ENCODE measurements at places on chromosomes 5 and 9.

- DNase-seq = no peak
Measured at GRCh38 chr5:91312698-91313097, 70.4 kb downstream of the ARRDC3 start.

DNA sequence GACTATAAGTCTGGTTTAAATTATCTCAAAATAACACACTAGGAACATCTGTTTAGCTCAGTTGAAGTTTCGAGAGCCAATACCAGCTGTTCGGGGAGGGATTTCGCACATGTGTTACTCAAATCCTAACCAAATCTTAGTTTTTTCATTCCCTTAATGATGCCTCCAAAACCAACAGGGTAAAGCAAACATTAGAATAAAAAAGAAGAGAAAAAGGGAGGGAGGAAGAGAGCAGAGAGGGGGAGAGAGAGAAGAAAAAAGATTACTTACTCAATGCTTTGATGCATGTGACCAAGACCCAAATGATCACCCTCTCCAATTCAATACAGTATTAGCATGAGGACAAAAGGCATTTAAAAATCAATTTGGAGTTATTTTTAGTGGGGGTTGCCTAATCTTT is 86.0 kb upstream of the NR5A1 start:
- DNase-seq = no peak

GRCh38 chr5:107743373-107744000 is 72.8 kb upstream of the EFNA5 start:
- no peak for DNase-seq

DNA sequence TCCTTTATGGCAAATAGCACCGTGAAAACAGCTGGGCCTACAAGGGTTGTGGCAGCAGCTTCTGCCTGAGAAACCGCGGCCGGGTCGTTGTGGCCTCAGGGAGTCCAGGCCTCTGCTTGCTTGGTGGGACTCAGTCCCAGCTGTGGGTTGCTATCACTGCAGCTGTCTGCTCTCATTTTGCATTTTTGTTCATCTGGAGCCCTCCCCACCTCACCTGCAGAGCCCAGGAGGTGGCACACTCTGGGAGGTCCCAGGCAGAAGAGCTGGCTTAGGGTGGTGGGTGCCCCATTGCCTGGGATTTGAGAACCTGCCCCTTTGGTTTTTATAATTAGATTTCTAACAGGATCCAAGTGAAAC is 138.4 kb downstream of the GADD45G start:
- no peak for DNase-seq

- DNase-seq = peak; percentile 17
Measured at GRCh38 chr9:98081477-98082219, 25.1 kb downstream of the NANS start.

DNA sequence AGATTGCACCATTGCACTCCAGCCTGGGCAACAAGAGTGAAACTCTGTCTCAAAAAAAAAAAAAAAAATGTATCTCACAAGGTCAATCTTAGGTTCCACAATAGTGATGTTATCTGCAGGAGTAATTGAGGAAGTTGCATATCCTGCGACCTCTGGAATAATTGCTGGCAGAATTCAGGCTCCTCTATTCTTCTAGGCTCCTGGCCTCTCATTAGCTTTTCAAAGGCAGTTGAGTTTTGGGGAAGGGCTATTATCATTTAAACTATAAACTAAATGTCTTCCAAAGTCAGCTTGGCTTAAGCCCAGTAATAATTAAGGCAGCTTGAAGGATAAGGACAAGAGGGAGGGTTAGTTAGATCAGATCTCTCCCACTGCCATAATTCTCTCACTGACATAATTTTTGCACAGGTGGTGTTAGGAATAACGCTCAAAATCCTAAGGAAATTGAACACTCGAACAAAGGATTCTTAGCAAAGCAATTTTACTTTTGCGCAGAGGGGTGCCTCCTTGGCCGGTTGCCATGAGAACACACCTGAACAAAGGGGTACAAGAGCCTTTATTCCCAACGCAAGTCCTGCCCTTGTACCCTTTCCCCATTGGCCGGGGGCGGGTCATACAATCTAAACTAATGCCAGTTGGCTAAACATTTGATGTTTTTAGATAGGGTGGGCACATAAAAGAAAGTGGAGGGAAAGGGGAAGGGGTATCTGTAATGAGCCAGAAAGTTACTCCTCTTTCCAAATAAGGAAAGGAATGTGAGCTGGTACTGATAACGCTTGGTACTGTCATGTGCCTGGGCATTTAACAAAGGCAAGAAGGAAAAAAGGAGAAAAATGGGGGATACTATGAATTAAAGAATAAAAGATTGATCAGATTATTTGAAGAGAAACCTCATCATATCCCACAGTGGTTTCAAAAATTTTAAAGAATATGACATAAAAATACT is 106.4 kb upstream of the CCNG1 start:
- no peak for DNase-seq

DNA sequence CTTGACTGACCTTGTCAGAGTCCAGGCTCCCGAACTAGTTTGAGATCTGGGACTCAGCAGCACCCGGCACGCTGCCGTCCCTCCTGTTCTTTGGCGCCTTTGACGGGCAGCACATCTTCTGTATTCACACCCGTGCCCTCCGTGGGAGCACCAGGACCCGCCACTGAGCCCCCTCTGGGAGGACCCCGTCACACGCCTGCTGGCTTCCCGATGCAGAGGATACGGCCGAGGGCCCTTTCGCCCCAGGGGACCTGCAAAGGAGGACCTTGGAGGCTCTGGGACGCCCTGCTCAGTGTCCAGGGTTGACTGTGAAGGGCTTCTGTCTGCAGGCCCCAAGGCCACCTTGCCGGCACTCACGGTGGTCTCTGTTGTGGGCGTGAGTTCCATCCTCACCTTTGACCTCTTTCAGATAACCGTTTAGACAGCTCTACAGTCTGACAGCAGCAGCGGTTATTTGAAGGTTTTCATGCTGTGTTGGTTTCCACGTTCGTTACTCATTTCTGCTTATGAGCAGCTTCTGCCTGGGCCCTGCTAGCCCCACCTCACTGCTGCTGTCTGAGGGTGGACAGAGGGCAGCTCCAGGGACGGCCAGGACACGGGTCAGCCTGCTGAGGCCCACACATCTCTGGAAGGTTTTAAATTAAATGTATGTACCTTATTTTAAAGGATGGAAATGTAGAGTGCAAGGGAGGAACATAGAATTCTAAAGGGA is 12.6 kb upstream of the EXOC3 start:
- DNase-seq = no peak

GRCh38 chr9:127186806-127187205 is 64.4 kb upstream of the ANGPTL2 start:
- DNase-seq = no peak

DNA sequence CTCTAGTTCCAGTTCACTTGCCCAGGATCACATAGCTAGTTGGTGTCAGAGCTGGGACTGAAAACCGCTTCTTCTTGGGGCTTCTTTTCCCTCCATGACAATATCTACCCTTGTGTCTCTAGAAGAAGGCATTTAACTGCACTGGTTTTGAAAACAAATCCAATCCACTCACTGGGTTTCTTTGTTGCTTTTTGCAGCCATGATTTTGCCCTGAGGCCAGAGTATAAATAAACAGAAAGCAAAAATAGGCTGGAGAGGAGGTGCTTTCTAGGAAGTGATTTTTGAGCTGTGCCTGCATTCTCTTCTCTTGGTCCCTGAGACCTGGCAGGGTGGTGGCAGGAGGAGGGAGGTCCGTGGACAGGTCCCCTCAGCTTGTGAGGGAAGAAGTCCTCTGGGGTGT is 6.9 kb upstream of the TRIO start:
- no peak for DNase-seq

- no peak for DNase-seq
Measured at GRCh38 chr9:71685394-71685793, 82.9 kb downstream of the CEMIP2 start.

DNA sequence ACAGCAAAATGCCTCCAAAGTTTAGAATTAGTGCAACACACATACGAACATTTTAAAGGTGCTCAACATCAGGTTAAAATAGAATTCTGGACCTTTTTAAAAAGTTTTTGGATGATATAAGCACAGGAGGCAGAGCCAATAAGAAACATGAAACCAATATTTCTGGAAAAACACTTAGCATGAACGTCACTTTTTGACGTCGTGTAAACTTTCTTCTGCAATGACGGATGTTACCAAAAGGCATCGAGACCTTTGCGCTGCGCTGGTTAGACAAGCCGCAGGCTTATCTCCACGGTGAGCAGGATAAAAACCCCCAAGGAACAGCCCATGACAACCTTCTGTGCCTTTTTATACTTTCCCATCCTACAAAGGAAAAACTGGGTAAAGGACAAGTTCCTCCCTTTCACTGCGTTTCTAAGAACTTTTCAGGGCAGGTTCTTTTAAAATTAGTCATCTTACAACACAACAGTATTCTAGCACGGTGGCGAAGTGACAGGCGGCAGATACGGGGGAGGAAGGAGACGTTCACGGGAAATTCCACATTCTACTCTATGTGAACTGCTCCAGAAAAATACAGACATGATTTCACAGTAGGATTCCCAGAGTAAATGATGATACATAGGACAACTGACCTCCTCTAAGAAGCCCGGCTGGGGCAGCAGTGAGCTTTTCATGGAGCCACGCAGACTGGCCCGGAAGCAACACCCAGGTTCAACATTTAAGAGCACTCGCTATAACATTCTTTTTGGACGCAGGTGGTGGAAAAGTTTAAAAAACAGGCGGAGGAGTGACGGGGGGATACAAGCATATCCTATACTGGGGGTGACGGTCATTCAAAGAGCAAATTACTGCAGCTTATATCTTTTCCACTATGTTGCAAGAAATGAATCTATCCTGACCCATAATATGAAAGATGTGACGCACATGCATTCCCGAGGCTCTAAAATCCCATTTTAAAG is 52.4 kb downstream of the USP20 start:
- DNase-seq = no peak

- no peak for DNase-seq
Measured at GRCh38 chr9:86082870-86083269, 16.5 kb downstream of the GOLM1 start.

- no peak for DNase-seq
Measured at GRCh38 chr9:91043811-91044175, 242.2 kb downstream of the SYK start.

GRCh38 chr5:75885321-75885720 is 168.1 kb upstream of the POC5 start:
- no peak for DNase-seq

- no peak for DNase-seq
Measured at GRCh38 chr9:14119694-14120514, 194.0 kb downstream of the NFIB start.

Measured in stimulated activated CD8-positive, alpha-beta memory T cell treated with anti-CD3 and anti-CD28 coated beads, Interleukin-15, amount 100 ng/mL, for 4 hours (primary cell).